ENCODE measurements at places on chromosomes 3 and 15.

DNA sequence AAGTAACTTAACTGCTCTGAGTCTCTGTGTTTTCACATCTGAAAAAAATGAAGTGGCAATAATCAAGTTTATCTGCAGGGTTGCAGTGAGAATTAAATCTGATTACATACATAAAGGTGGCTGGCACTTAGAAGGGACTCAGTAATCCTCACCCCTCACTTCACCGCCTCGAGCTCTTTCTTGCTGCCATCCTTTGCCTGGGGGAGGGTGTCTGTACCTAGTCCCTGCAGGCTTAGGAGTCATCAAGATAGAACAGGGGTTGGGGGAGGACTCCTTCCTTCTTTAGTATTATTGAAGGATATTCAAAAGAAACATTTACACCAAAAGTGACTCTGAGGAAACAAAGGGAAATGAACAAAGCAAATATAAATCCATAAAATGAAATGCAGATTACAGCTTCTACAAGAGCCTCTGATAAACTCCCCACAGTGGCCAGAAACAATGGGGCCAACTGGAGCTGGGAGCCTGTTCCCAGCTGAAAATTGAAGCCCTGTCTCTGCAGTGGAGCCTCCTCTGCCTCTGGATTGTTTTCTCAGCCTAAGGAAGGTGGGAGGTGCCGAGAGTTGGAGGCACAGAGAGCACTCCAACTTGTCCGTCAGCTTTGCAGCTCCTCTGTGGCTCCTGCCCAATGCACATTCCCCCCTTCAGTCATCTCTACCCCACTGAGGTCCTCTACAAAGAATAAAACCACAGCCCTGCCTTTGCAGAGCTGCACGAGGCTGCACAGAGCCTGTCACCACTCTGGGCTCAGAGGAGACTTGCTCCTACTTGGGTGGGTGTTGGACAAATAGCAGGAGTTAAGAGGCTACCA lies 41.8 kb downstream of the CRYGS start:
- no peak for DNase-seq

DNA sequence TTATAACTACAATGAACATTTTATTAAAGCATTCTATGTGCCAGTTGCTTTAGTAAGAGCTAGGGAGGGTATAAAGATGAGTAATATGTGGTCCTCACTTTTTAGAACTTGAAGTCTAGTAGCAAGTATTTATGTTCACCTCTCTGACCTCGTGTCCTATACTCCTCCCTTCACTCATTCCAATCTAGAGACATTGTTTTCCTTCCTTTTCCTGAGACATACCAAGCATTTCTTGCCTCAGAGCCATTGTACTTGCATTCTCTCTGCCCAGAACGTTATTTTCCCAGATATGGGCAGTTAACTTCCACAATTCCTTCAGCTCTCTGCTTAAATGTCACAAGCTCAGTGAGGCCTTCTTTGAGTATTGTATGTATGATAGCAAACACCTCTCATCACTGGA lies 408.6 kb downstream of the PDCD6IP start:
- DNase-seq = no peak

GRCh38 chr3:179796421-179796820 lies 143.6 kb downstream of the USP13 start:
- DNase-seq = no peak

GRCh38 chr3:81761904-81762580 lies 597 bp upstream of the GBE1 start:
- DNase-seq = no peak

- no peak for DNase-seq
These were observed 43.8 kb upstream of the UACA start for GRCh38 chr15:70806992-70807712.

- DNase-seq = no peak
These were observed 90.4 kb downstream of the TBC1D2B start for GRCh38 chr15:77986891-77987764.

DNA sequence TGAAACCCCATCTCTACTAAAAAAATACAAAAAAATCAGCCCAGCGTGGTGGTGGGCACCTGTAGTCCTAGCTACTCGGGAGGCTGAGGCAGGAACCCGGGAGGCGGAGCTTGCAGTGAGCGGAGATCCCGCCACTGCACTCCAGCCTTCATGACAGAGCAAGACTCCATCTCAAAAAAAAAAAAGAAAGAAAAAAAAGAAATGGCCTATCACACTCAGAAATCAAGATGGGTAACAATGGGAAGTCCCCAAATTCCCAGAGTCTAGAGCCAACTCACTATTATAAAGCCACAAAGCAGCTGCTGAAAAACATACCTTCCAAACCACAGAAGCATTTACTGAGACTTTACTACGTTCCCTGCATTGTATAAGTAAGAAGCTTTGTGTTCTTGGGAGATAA lies 7.5 kb downstream of the HDGFL3 start:
- peak; percentile 12 for DNase-seq

DNA sequence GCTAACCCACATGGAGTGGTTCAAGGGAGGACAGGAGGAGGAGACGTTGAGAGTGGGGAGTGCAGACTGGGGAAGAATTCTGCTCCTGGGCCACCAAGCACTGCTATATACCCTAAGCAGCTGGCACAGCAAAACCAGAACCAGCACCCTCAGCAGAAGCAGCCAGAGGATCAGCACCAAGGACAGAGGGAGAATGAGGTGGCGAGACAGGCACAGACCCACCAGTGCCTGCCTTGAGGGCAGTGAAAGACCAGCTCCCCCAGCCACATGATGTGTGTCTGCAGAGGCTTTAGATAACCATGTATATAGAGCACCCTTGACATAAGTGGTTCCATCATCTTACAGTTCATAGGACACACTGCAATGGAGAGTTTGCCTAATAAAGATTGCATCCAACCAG lies 319.0 kb downstream of the GABRB3 start:
- DNase-seq = no peak
